Jurkat, Clone E6-1 (cell line): ENCODE measurements at places on chromosomes 2 and 18.
A peak's percentile ranks its signal among the peaks of the same experiment; 100 is the strongest.

- no peak for DNase-seq
These were observed 164.5 kb downstream of the HAUS1 start for GRCh38 chr18:46268671-46269070.

GRCh38 chr2:121798617-121799016, 43.2 kb downstream of the TSN start:
- no peak for DNase-seq

- DNase-seq = no peak
These were observed 9.1 kb downstream of the SEPTIN2 start for GRCh38 chr2:241324775-241325174.

- no peak for DNase-seq
These were observed 18.4 kb downstream of the TFCP2L1 start for GRCh38 chr2:121266543-121267106.

DNA sequence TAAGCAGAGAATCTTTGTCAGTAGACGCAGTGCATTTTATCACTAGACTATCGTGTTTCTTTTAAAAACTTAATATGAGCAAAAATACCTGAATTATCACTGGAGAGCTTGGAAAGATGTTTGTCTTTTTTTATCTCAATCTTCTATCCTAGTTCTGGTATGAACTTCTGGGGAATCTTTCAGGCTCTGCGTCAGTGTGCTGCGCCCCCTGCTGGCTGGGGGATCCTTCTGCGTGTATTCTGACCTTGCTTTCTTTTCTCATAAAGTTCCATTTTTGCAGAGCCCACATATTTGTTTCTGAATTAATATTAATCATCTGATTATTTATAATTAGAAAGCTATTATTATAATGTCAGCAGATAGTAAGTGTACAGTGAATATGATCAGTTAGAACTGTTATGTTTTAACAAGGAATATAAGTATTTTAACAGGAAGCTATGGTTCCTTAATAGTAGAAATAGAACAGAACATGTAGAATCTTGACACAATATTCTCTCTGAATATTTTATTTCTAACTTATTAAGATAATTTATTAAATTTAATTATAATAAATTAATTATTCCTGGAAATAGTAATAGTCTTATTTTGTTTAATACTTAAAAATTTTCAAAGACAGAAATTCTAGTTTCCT, 945.0 kb upstream of the CRIM1 start:
- peak; percentile 4 for DNase-seq

DNA sequence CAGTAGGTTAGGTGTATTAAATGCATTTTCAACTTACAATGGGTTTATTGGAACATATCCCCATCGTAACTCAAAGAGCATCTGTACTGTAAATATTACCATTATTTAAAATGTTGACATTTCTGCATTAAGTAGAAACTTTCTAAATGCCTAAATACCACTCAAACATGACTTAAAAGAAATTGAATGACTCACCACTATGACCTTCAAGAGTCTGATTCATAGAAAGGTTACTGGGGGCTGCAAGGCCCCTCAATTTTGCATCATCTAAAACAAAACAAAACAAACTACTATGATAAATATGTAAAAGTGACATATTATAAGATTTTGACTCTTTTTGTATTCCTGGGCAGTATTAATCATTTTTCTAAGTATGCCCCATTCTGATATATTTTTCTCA, 7.6 kb downstream of the WDR35 start:
- no peak for DNase-seq

DNA sequence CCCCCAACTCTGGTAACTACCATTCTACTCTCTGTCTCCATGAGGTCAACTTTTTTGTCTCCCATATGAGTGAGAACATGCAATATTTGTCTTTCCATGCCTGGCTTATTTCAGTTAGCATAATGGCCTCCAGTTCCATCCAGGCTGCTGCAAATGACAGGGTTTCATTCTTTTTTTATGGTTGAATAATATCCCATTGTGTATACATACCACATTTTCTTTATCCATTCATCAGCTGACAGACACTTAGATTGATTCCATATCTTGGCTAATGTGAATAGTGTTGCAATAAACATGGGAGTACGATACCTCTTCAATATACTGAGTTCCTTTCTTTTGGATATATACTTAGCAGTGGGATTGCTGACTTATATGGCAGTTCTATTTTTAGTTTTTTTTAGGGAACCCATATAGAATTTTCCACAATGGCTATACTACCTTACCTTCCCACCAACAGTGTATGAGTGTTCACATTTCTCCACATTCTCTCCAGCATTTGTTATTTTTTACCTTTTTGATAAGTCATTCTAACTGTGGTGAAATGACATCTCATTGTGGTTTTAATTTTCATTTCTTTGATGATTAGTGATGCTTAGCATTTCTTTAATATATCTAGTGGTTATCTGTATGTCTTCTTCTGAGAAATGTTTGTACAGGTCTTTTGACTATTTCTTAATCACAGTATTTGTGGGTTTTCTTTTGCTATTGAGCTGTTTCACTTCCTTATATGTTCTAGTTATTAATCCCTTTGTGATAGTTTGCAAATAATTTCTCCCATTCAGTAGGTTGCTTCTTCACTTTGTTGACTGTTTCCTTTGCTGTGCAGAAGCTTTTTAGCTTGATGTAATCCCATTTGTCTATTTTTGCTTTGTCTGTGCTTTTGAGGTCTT, 112.2 kb downstream of the SRBD1 start:
- DNase-seq = no peak
